Mesothelial cell of epicardium (in vitro differentiated cells): ENCODE measurements at places on chromosomes 11 and 22. TPM values are rescaled to one million over a fixed set of nuclear protein-coding genes. Genes with fewer than 3 reads are reported as not detected.

SLC22A8 gene
- not detected in 3 replicates for total RNA-seq

GRCh38 chr11:75096456-75097172 lies at the start of gene OR2AT4:
Gene OR2AT4, minus strand, starts transcription at chr11:75096876.
- no peaks in the 10 kb centered on the region for H3K36me3 ChIP-seq
- no peak within 1 kb of the TSS for H3K4me3 ChIP-seq
- no peak for DNase-seq
- peaks cover 4% of the 10 kb centered on the region for H3K4me1 ChIP-seq
- H3K27me3 ChIP-seq, result peaks cover 19% of the 10 kb centered on the region

DNA sequence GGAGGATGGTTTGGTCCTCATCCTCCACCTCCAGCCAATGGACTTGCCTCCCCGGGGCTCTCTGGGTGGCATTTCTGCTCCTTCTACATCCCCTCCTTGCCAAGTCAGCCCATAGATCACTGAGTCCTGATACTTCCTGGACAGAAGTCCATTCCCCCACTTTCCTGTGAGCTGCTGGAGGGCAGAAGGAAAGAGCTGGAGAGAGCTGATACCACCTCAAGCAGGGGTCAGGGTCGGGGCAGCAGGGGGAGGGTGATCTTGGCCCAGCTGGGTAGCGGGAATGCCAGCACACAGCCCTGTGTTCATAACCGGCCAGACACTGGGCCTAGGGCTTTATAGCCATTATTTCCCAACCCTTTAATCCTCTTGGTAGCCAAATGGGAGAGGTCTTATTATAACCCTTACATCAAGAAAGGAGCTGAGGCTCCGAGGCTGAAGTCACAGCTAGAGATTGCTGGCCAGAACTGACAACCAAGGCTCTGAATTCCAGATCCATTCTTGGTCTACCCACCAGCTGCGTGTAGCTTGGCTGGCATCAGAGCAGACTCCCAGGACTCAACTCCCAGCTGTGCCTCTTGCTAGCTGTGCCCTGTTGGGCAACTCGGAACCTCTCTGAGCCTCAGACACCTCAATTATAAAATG lies 39.9 kb downstream of the CD6 start:
- no peak for DNase-seq
- no peak overlapping the region for H3K4me3 ChIP-seq
- H3K27ac ChIP-seq, result no peak overlapping the region
- no peaks in the 10 kb centered on the region for H3K36me3 ChIP-seq
- peaks cover 49% of the 10 kb centered on the region for H3K27me3 ChIP-seq

- no peak overlapping the region for H3K4me3 ChIP-seq
- H3K36me3 ChIP-seq, result no peaks in the 10 kb centered on the region
- no peaks in the 10 kb centered on the region for H3K4me1 ChIP-seq
- H3K27ac ChIP-seq, result no peak overlapping the region
Measured at GRCh38 chr11:111370270-111370901, 8.7 kb downstream of the POU2AF1 start.

DNA sequence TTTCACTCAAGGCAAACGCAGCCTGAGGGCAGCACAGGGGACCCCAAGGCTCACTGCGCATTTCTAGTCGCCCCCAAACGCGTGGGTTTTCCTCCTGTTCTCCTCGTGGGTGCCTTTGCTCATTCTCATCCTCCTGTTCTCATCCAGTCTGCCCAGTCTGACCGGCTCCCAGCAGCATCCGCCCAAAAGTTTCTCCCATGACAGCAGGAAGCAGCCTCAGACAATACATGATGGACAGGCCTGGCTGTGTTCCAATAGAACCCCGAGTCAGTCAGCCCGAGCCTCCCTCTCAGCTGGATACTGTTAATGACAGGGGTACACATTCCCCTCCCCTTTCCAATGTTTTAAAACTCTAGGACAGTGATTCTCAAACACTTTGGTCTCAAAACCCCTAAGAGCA lies 22.5 kb upstream of the KRTAP5-7 start:
- H3K36me3 ChIP-seq, result peaks cover 33% of the 10 kb centered on the region
- peak; percentile 37 for DNase-seq
- H3K27ac ChIP-seq, result peak overlapping the region; percentile 45

- no peak overlapping the region for H3K27ac ChIP-seq
- peaks cover 10% of the 10 kb centered on the region for H3K27me3 ChIP-seq
- no peak for DNase-seq
- H3K4me3 ChIP-seq, result no peak overlapping the region
Measured at GRCh38 chr22:46478083-46478551, 59.3 kb downstream of the CELSR1 start.

DNA sequence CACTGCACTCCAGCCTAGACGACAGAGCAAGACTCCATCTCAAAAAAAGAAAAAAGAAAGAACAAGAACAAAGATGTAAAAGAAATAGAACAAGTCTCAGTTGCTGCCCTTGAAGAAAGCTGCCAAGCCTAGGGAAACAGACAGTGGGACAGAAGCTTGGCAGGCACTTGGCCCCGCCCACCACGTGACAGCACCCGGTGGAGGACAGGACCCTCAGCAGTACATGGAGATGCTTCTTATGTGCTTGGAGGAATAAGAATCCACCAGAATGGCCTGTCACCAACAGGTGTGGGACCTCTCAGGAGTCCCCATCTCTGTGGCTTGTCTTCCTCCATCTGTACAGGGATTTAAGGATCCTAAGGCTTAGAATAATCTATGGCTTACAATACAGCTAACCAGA lies 7.6 kb upstream of the TMPRSS6 start:
- H3K4me1 ChIP-seq, result peaks cover under 1% of the 10 kb centered on the region
- peaks cover 3% of the 10 kb centered on the region for H3K27me3 ChIP-seq
- H3K36me3 ChIP-seq, result no peaks in the 10 kb centered on the region
- H3K4me3 ChIP-seq, result no peak overlapping the region
- no peak for DNase-seq

DNA sequence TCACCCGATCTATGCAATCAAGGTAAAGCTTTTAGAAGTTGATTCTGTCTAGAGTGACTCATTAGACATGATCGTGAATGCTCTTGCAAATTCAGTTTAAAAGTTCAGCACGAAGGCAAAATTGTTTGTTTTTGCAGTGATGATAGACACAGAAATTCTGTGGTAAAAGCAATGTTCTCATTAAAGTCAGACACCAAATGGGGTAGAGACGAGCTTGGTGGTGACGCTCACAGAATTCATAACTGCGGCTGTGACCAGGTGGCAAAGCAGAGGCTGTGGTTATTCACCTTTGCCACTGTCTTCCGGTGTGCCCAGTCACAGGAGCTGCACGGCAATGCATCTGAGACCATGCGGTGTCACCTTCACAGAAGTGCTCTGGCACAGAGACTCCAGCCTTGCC lies 83.4 kb downstream of the WNT7B start:
- no peak for DNase-seq
- H3K27ac ChIP-seq, result no peak overlapping the region
- H3K4me1 ChIP-seq, result peaks cover 19% of the 10 kb centered on the region
- H3K27me3 ChIP-seq, result no peaks in the 10 kb centered on the region

SMARCB1 gene
- 182 to 192 TPM (median 184 TPM) in 3 replicates for total RNA-seq

- H3K4me3 ChIP-seq, result no peak overlapping the region
- H3K27ac ChIP-seq, result no peak overlapping the region
- no peaks in the 10 kb centered on the region for H3K36me3 ChIP-seq
Measured at GRCh38 chr22:41917375-41917902, 2.6 kb upstream of the SHISA8 start.

- DNase-seq, result no peak
- H3K36me3 ChIP-seq, result no peaks in the 10 kb centered on the region
- H3K27ac ChIP-seq, result no peak overlapping the region
- no peak overlapping the region for H3K4me3 ChIP-seq
Measured at GRCh38 chr22:37262346-37262745, 18.3 kb upstream of the RAC2 start.

- no peak overlapping the region for H3K27ac ChIP-seq
- H3K27me3 ChIP-seq, result peaks cover 12% of the 10 kb centered on the region
- H3K4me3 ChIP-seq, result no peak overlapping the region
- no peak for DNase-seq
Measured at GRCh38 chr11:44530413-44531115, 34.9 kb upstream of the CD82 start.

BIRC3 gene
- total RNA-seq, result 1.4 to 2.2 TPM (median 1.8 TPM) in 3 replicates

DNA sequence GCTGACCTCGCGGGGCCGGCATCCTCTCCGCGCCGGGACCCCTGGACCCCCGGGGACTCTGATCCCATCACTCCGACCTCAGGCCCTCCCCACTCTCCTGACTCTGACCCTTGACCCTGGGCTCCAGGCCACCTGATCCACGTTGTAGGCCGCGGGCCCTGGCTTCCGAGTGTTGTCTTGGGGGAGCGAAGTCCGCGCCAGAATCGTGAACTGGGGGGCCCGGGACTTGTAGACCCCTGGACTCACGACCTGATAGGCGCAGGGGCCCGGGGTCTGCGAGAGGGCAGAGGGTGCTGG lies 716 bp upstream of the TYMP start:
- H3K27me3 ChIP-seq, result peaks cover 38% of the 10 kb centered on the region
- no peak for DNase-seq
- H3K27ac ChIP-seq, result no peak overlapping the region
- H3K36me3 ChIP-seq, result no peaks in the 10 kb centered on the region
- peak overlapping the region; percentile 51 for H3K4me3 ChIP-seq
- H3K4me1 ChIP-seq, result peaks cover 31% of the 10 kb centered on the region

SYNGR1 gene
- 37.4 to 38.9 TPM (median 38.9 TPM) in 3 replicates for total RNA-seq

- peaks cover 13% of the 10 kb centered on the region for H3K36me3 ChIP-seq
- H3K4me3 ChIP-seq, result peak overlapping the region; percentile 47
- H3K4me1 ChIP-seq, result peaks cover 15% of the 10 kb centered on the region
- DNase-seq, result no peak
- H3K27ac ChIP-seq, result peak overlapping the region; percentile 71
Measured at GRCh38 chr11:45209000-45209879, 62.8 kb downstream of the PRDM11 start.

DNA sequence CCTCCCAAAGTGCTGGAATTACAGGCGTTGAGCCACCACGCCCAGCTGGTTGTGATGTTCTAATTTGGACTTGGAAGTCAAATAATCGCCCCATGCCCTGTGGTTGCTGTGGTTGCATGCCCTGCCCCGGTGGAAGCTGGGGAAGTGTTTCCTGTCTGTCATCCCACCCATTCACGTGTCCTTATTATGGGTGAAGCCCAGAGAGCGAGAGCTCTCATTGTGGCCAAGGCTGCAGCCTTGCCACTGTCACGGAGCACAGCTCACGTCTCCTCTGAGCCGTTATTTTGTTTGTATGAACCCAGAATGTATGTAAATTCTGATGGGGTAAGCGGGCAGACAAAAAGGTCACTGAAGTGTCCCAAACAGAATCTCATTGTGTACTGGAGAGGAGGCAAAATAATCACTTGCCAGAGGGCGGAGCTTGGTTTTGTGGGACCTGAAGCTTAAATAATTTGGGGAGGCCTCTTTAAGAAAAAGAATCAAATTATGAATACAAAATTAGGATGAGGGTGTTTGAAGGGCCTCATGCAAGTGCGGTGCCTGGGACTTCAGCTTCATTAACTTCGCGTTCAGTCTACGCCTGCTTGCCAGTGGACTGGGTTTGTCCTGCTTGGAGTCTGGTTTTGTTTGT lies 25.8 kb upstream of the TREH start:
- no peaks in the 10 kb centered on the region for H3K27me3 ChIP-seq
- peaks cover 11% of the 10 kb centered on the region for H3K4me1 ChIP-seq
- DNase-seq, result no peak
- no peak overlapping the region for H3K4me3 ChIP-seq
- H3K27ac ChIP-seq, result no peak overlapping the region

DNA sequence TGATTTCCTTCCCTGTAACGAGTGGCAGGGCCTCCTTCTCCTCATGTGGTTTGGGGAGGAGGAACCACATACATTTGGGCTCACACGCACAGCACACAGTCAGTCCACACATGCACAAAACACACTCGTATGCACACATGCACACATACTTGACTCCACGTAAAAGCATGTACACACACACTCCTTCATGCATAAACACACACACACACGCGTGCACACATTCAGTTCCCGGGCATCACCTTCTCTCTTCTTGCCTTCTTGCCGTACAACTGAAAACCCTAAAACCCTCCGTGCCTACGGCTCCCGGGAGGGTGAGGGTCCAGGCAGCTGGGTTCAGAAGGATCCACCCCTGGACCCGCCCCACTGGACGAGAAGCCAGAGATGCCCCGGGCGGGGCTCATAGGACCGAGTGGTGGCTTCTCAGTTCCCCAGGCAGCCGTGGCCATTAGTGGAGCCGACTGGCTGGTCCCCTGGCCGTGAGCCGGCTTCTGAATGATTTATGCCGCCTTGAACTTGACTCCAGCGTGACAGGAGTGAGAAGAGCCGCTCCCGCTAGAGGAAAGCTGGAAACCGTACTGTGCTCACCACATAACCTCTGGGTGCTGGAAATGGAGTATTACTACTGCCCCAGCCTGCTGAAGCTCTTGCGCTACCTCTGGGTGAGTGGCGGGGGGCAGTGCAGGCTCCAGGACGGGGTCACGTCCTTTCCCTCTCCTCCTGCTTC lies 117.4 kb downstream of the KIAA1671 start:
- DNase-seq, result no peak
- no peaks in the 10 kb centered on the region for H3K36me3 ChIP-seq
- H3K4me3 ChIP-seq, result peak overlapping the region; percentile 5

MPPED2 gene
- 163 to 179 TPM (median 166 TPM) in 3 replicates for total RNA-seq

GRCh38 chr11:126197277-126197939 lies 14.0 kb downstream of the RPUSD4 start:
- H3K27ac ChIP-seq, result no peak overlapping the region
- peaks cover 6% of the 10 kb centered on the region for H3K4me1 ChIP-seq
- no peaks in the 10 kb centered on the region for H3K27me3 ChIP-seq
- DNase-seq, result no peak
- H3K4me3 ChIP-seq, result no peak overlapping the region

MRGPRX3 gene
- total RNA-seq, result not detected in 3 replicates

DNA sequence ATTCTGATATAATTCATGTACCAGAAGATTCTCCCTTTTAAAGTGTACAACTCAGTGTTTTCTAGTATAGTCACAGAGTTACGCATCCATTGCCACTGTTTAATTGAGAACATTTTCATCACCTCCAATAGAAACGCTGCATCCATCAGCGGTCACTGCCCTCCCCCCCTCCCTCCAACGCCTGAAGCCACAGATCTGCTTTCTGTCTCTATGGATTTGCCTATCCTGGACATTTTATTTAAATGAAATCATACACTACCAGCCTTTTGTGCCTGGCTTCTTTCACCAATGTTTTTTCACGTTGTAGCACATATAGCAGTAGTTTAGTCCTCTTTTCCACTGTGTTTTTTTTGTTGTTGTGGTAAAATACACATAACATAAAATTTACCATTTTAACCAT lies 22.8 kb downstream of the TCP11L1 start:
- no peaks in the 10 kb centered on the region for H3K27me3 ChIP-seq
- no peak for DNase-seq
- no peak overlapping the region for H3K4me3 ChIP-seq
- peaks cover 30% of the 10 kb centered on the region for H3K36me3 ChIP-seq
- peaks cover 24% of the 10 kb centered on the region for H3K4me1 ChIP-seq

- no peaks in the 10 kb centered on the region for H3K27me3 ChIP-seq
- H3K4me1 ChIP-seq, result peaks cover 21% of the 10 kb centered on the region
- DNase-seq, result no peak
- no peaks in the 10 kb centered on the region for H3K36me3 ChIP-seq
- H3K4me3 ChIP-seq, result no peak overlapping the region
- no peak overlapping the region for H3K27ac ChIP-seq
Measured at GRCh38 chr11:121479698-121480238, 27.0 kb upstream of the SORL1-AS1 start.
